Stimulated activated CD4-positive, alpha-beta T cell treated with anti-CD3 and anti-CD28 coated beads, Interleukin-1b, Interleukin-23, amount 100 ng/mL, for 48 hours (primary cell): ENCODE measurements at places on chromosomes 11 and 22.
A peak's percentile ranks its signal among the peaks of the same experiment; 100 is the strongest.

DNA sequence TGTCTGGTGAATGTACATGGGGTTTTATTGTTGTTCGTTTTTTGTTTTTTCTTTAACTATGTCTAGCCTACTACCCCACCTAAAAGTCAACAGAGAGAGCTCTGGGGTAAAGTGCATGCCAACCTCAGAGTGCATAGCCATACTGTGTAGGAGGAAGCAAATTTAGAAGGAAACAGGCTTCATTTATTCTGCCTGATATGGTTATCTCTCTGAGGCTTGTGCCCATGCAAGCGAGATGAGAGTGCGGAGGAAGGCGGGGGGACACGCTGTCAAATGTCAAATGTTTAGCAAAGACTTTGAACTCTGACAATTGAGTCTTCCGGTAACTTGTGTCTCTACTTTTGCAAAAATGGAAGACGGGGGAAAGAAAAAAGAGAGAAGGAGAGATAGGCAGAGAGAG lies 295.5 kb downstream of the ETS1 start:
- DNase-seq, result peak; percentile 68

- DNase-seq, result no peak
Observed at GRCh38 chr22:42565956-42566355, 12.2 kb downstream of the SERHL2 start.

DNA sequence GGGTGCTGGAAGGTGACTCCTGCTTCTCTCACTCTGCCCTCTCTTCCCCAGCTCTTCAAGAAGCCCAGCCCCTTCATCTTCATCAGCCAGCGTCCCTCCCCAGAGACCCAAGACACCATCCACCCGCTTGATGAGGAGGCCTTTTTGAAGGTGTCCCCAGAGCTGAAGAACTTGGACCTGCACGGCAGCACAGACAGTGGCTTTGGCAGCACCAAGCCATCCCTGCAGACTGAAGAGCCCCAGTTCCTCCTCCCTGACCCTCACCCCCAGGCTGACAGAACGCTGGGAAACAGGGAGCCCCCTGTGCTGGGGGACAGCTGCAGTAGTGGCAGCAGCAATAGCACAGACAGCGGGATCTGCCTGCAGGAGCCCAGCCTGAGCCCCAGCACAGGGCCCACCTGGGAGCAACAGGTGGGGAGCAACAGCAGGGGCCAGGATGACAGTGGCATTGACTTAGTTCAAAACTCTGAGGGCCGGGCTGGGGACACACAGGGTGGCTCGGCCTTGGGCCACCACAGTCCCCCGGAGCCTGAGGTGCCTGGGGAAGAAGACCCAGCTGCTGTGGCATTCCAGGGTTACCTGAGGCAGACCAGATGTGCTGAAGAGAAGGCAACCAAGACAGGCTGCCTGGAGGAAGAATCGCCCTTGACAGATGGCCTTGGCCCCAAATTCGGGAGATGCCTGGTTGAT lies 12.6 kb downstream of the IL10RA start:
- no peak for DNase-seq

DNA sequence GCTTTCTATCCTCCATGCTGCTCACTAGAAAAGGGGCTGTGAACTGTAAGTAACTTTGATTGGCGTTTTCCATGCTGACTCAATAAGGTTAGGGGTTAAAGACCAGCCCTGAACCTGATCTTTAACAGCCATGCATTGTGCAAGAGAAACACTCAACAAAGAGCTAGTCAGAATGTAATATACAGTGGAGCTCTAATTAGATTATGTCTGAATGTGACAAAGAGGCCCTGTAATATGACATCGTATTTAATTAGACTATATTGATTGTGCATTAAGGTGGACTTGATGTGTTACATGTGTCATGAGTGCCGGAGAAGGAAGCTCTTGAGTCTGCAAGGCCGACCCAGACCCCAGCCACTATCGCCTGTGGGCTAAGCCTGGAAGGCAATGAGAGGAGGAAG lies 70.5 kb downstream of the PKNOX2 start:
- DNase-seq, result no peak

DNA sequence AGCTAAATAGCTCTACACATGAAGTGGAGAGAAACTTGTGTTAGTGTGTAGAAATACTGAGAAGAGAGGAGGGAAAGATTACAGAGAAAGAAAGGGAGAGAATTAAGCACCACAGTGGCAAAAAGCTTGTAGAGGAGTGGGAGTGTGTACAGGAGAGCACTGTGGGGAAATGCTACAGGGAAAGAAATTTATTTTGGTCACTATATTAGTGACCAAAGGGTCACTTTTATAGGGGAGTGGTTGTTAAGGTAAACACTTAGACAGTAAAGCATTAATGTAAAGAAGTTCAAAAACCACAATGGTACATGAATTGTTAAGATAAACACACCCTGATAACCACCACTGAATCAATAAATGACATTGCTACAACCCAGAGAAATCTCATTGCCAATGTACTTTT lies 307.2 kb upstream of the CTSC start:
- DNase-seq, result no peak

- no peak for DNase-seq
Observed at GRCh38 chr11:14029971-14030920, 67.7 kb downstream of the SPON1 start.

GRCh38 chr11:75893251-75893650 lies 78.2 kb downstream of the UVRAG start:
- no peak for DNase-seq

- no peak for DNase-seq
Observed at GRCh38 chr22:30033137-30033536, 47.1 kb upstream of the HORMAD2 start.

GRCh38 chr22:49934160-49934890 lies 15.9 kb downstream of the CRELD2 start:
- DNase-seq, result peak; percentile 54

GRCh38 chr11:10913075-10913474 lies 55.2 kb upstream of the ZBED5 start:
- no peak for DNase-seq

GRCh38 chr11:112320668-112321067 lies 60.0 kb upstream of the PLET1 start:
- DNase-seq, result no peak

GRCh38 chr11:75033916-75034315 lies 45.2 kb downstream of the NEU3 start:
- no peak for DNase-seq

DNA sequence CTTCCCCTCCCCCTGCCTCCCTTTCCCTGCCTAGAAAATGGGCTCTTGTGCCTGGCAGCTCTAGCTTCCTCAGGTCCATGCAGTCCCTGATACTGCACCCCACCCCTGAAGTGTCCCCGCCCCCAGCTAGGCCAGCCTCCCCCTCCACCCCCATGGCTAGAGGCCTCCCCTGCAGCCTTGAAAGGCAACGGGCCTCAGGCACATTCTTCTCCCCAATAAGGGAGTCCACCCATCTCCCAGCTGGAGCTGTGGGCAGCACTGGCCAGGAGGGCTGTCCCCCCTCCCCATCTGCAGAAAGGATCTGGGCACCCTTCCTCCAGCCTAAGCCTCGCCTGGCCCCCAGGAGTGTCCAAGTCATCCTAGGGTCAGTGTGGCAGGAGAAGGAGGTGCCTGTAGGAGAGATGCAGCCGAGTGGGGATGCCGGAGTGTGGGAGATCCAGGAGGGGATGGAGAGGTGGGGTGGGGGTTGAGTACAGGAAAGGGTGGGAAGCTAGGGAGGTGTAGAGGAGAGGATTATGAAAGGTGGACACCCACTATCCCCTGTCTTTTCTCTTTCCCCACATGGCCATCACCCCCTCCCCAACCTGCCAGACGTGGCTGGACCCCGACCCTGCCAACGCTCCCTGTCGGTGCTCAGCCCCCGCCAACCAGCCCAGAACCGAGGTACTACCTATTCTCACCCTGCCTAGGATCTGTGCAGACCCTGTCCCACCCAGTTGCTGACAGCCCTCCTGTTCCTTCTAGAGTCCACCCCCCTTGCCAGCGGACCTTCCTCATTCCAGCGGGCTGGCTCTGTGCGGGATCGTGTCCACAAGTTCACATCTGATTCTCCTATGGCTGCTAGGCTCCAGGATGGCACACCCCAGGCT lies 9.3 kb downstream of the SMTN start:
- no peak for DNase-seq

DNA sequence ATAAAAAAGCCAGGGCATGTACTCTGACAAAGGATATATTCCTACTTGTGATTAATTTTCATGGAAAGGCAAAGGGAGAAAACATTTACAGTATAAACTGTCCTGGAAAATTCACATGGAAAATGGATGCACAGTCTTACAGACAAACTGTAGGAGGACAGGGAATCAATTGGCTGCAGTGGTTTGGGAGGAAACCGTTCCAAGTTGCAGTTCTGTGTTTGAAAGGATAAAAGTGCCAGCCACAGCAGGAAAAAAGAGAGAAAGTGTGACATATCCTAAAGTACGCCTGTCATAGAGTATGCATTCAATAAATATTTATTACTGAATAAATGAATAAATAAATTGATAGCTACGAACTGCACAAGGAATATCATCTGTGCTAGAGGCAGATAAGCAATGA lies 462.9 kb downstream of the RAB38 start:
- DNase-seq, result no peak

- no peak for DNase-seq
Observed at GRCh38 chr11:47987781-47988180, 7.4 kb downstream of the PTPRJ start.

DNA sequence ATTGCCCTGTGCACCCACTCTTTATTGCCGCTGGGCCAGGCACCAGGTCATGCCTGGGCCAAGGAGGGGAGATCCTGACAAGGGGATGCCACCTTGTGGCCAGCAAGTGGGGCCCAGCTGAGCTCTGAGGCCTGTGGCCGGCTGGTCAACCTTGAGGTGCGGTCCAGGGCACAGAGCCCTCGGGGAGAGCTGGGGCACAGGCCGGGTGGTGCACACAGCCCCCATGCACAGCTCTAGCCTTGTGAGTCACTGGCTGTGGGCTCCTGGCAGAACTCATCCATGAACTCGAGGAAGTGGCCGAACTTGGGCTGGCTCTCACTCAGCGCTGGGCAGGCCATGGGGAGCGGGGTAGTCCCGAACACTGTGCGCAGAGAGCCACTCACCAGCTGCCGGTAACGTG lies 94.3 kb downstream of the RNF169 start:
- no peak for DNase-seq

DNA sequence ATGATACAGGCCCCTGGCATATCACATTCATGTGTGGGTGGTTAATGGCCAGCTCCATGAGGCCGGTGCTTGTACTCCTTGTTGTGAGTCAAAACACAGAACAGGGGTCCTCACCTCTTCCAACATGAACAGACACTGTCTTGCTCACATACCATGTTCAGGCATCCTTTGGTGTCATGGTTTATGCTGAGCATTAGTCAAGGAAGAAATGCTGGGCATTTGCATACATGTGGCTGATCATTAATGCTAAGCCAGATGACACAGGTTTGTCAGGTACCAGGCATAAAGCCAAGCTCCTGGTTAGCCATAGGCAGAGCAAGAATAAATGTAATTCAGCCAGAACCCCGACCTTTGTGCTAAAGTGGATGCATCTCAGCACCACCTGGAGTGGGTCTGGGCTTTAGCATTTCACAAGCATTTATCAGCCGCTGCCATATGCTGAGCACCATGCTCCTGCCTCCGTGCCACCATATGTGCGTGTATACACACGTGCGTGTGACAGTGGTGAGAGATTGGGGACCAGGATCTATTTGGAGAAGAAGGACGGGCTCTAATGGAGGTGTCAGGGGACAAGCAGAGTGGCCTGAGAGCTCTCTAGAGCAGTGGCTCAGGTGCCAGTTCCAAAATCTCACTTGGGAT lies 55.0 kb downstream of the MICAL2 start:
- DNase-seq, result no peak

- DNase-seq, result no peak
Observed at GRCh38 chr11:1502954-1503707, 16.6 kb upstream of the MOB2 start.

DNA sequence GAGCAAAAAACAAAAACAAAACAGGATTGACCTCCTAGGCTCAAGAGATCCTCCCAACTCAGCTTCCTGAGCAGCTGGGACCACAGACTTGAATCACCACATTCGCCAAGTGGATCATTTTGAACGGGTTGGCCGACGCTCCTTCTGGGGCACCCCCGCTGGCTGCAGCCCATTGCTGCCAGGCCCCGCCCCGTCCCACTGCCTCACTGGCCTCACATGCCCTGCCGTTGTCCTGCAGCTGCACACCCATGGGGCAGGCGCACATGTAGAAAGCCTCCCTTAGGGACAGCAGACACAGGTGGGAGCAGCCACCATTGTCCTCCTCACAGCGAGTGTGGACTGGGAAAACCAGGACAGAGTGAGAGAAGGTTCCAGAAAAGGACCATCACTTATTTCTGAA lies 154.5 kb downstream of the CRYBB2 start:
- no peak for DNase-seq

DNA sequence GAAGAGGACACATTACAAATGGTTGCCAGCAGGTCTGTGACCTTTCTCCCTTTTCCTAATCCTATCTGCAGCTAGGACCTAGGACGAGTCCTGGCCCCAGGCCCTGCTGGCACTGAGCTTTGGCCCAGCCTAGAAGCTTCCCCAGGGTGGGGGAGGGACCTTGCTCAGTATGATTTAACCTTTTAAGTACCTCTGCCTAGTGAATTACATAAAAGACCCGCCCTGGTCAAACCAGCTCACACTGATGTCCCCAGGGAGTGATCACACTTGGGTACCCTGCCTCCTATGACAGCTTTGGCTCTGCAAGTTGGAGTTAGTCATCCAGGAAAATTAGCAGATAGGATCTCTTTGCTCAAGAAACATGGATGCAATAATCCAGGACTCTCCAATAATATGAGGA lies 21.9 kb downstream of the ASCC2 start:
- no peak for DNase-seq

DNA sequence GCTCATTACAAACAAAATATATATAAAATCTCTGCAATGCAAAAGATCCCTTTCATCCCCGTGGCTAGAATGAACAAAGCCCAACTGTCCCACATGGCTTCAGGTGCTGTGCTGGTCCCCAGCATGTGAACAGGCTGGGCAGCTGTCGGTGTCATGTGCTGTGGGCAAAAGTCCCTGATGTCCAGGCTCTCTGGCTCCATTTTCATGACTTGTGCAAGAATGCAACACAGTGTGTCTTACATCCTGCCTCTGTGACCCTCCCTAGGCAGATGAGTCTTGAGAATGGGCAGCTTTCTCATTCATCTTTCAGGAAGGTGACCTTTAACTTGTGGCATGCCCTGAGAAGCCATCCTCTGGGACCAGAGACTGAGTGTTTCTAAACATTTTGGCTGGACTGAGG lies 14.5 kb downstream of the GUCD1 start:
- no peak for DNase-seq

DNA sequence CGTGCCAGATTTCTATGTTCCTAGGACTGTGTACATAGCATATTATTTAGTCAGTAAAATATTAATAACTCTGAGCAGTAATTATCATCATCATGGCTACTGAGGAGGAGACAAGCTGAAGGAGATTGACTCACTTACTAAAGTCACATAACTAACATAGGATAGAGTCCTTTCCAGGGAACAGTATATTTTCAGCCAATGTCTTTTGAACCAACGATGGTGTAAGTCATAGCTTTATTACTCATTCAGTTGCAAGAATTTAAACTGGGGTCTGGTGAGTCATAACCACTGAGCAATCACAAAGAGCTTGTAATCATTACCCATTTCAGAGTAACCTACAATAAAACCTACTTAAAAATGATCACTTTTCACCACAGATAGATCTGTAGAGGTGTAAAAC lies 1564.8 kb upstream of the TENM4 start:
- no peak for DNase-seq

GRCh38 chr22:24942301-24942700 lies 4.2 kb downstream of the LHFPL7 start:
- DNase-seq, result no peak

GRCh38 chr22:31896472-31896871 lies 47.9 kb upstream of the YWHAH start:
- no peak for DNase-seq
